T-cell (primary cell): ENCODE measurements at places on chromosomes 5 and 9.

GRCh38 chr5:109413458-109413857 is 3.7 kb upstream of the PJA2 start:
- no peak for DNase-seq

DNA sequence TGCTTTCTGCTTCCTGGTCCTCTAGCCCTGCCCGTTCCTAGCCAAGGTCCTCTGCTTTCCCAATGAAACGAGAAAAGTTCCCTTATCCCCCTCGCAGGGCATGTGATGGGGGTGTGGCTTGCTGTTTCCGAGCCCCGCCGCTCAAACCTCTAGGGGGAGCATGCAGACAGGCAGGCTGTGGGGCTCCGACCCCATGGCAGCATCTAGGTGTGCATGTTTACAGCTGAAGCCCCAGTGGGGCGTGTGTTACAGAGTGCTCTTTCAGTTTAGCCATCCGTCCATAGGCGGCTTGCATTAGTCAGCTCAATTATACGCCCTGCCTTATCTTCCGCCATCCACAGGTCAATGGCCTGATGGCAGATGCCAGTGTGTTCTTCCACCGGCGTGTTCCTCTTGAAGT is 48.3 kb upstream of the SPATA31E1 start:
- no peak for DNase-seq

GRCh38 chr5:95644351-95645042 is 2.1 kb upstream of the RFESD start:
- peak; percentile 40 for DNase-seq

GRCh38 chr9:128684065-128684324 is 5.0 kb upstream of the SET start:
- DNase-seq, result no peak

DNA sequence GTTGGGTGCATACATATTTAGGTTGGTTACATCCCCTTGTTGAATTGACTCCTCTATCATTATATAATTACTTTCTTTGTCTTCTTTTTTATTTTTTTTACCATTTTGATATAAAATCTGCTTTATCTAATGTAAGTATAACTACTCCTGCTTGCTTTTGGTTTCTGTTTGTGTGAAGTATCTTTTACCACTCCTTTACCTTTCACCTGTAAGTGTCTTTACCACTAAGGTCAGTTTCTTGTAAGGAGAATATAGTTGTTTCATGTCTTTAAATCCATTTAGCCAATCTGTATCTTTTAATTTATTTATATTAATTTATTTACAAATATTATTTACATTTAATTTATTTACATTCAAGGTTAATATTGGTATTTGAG is 33.0 kb downstream of the INSL4 start:
- no peak for DNase-seq
